Cortex of kidney (tissue), 1 donor: ENCODE measurements at places on chromosomes 4 and X.

GRCh38 chrX:118655561-118656246 is 71.7 kb upstream of the IL13RA1 start:
- no peak for DNase-seq

DNA sequence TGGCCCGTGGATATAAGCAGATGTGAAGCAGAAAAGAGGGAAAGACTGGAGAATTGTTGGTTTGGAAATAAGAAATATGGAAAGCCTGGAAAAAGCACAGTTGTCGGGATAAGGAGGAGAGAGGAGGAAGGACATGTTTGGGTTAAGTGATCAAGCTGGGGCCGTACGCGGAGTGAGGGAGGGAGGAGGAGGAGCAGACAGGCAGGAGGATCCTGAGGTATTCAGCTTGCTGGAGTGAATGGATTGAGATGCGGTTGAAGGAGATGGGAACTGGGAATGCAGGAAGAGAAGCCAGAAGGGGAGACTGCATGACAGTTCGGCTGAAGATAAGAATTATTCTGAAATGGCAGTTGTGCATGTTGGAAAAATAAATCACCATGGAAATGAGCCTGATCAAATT is 21.2 kb downstream of the ZFP42 start:
- DNase-seq: no peak

GRCh38 chr4:15025693-15026092 is 23.4 kb downstream of the CPEB2 start:
- no peak for DNase-seq

DNA sequence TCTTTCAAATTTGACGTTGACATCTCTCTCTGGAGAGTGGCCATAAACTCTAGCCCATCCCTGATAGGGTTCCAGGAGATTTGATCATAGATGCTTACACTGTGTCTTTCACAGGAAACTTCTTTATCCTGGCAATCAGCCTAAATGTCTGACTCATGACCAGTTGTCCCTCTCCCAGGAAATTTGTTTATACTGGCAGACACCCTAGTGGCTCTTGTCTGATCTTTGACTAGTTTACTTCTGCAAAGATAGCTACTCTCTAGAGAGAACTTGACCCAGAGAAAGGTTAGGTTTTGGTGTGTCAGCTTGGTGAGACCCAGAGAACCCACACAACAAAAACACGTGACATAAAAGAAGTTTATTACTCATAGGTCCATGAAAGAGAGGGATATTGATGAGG is 509.8 kb downstream of the CENPC start:
- DNase-seq: no peak
